ENCODE measurements at places on chromosomes 16 and 17.

DNA sequence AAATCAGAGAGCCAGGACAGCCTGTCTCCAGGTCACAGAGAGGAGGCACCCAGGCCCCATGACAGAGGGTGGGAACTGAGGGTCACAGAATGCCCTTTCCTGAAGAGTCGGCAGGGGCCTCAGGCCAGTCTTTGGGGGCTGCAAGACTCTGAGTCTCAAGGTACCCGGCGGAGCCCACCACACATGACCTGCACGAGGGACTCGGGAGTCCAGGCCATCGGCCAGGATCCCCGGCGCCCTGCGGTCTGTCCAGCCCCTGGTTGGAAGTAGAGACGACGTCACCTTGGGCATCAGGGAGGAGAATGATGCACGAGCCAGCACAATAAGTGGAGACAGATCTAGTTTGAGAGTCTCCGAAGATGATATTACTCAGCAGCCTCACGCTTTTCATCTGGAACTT is 234.7 kb upstream of the SDK2 start:
- no peak for DNase-seq

- peak; percentile 74 for DNase-seq
Measured at GRCh38 chr17:67671493-67671892, 46.2 kb upstream of the NOL11 start.

- no peak for DNase-seq
Measured at GRCh38 chr16:1154887-1155331, 2.0 kb downstream of the CACNA1H start.

GRCh38 chr16:49593424-49594040 is 219.9 kb downstream of the C16orf78 start:
- DNase-seq = no peak

DNA sequence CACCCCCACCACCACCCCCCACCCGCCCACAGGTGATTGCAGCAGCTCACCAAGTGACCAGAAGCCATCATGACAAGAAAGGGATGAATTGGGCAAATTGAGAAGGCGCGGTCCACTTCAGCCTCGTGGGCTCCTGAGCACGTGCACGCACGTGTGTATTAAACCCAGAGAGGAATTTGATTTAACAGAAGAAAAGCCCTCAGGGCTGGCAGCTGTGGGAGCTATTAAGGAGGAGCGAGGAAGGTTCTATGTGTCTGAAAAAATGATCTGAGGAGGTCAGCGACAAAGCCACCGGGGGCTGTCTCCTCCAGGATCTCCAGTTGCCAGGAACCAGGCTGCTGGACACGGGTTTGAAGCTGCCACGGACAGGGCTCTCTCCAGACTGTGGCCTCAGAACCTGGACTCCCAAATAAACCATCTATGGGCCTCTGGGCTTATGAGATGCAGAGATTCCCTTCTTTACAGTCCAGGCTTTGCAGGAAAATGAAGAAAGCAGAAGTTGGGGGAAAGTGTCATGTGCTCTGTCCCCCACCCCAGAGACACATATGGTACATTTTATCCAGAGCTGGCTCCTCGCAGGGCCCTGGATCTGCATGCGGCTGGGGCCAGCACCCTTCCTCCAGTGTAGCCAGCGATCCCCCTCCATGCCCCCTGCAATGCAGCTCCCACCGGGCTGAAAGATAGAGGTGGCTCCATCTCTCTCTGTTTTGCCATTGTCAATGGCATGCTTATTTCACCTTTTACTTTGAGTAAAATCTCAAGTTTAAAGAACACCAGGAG is 219.7 kb upstream of the RPL38 start:
- no peak for DNase-seq

DNA sequence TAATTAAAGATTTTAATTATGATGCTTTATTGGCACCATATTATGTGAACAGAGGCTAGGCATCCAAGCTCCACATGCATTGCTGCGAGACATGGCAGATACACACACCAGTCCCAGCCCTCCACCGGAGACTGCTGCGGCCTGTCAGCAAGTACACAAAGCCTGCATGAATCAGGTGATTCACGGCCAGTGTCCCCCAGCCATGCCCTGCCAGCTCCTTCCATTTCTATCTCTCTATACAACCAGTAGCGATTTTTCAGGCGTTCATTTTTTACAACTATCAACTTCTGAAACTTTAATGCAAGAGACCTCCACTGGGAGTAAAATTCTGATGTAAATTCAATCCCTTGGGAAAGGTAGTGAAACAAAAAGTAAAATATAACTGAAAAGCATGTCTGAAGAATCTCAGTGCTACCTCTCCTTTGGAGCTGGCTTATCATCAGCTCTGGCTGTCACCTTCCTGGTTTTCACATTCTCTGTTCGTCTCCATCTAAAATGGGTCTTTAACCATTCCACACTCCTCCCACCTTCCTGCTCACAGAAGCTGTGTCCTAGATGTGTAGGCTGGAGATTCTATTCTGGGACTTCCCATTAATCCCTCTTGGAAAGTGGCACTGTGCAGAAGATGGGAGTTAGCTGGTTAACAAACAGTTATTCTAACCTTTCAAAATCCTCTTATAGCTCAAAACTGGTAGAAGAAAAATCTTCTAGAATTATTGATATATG is 32.2 kb downstream of the HS3ST3A1 start:
- no peak for DNase-seq

DNA sequence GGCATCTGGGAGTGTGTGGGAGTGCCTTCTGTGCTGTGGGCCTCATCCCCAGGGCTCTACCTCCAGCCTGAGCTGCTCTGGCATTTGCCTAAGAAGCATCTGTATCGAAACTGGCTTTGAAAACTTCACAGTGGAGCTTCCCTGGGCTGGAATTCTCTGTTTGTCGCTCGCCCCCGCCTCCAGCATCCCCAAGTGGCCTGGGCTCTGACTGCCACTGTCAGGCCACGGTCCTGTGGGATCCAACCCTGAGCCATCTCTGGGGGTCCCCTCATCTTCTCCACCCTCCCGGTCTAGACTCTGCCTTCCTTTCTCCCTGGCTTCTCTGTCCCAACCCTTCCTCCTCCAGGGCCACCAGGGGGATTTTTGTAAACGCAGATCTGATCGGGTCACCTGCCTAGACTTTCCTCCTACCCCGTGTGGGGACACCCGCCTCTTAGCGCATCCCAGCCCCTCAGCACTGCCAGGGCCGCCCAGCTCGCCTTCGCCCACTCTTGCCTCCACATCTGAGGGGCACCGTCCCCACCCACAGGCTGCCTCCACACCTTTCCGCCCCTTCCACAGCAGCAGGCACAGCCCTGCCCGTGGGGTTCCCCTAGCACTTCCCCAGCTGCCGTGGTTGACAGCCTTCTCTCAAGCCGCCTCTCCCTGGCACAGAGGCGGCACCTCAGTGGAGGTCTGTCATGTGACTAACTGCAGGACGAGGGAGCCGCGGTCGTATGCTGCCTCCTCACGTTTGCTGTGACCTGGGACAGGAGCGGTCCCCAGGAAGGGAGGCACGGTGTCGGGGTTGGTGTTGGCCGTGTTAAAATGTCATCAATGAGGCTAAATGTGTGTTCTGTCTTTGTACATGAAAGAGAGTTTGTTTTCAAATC is 12.0 kb downstream of the TBC1D24 start:
- DNase-seq = no peak

- no peak for DNase-seq
Measured at GRCh38 chr16:90018652-90019542, at the start of gene DBNDD1. DBNDD1 (minus strand) TSS chr16:90019456; CDS start chr16:90019341, 115 bp downstream.

- no peak for DNase-seq
Measured at GRCh38 chr17:19337712-19338023, 24.9 kb downstream of the B9D1 start.
